ENCODE measurements at places on chromosomes 5 and 9.

DNA sequence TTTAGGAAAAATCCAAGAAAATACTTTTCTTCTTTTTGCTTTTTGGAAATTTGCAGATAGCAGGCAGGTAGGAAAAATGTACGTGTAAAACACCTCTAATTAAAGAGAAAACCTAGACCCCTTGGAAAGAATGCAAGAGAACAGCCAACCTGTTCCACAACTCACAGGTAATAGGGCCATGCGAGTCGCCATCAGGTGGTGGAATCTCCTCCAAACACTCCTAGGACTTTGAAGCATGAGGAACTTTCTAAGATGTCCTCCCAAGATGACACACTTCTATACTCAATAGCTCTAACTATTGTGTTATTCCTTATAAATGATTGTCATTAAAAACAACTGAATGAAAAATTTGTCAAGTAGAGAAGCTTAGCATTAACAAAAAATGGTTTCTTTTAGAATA, 174.0 kb downstream of the TMC1 start:
- H3K27me3 ChIP-seq = peaks cover 2% of the 10 kb centered on the region
- no peaks in the 10 kb centered on the region for H3K36me3 ChIP-seq
- no peaks in the 10 kb centered on the region for H3K4me1 ChIP-seq

- no peaks in the 10 kb centered on the region for H3K4me1 ChIP-seq
- DNase-seq = no peak
- H3K27me3 ChIP-seq = peaks cover 2% of the 10 kb centered on the region
These were observed 449.6 kb upstream of the CHD1 start for GRCh38 chr5:99378443-99378842.

GRCh38 chr5:179241175-179241574, 104.1 kb downstream of the ADAMTS2 start:
- H3K36me3 ChIP-seq = no peaks in the 10 kb centered on the region
- H3K4me1 ChIP-seq = no peaks in the 10 kb centered on the region
- no peak overlapping the region for H3K4me3 ChIP-seq
- DNase-seq = no peak

DNA sequence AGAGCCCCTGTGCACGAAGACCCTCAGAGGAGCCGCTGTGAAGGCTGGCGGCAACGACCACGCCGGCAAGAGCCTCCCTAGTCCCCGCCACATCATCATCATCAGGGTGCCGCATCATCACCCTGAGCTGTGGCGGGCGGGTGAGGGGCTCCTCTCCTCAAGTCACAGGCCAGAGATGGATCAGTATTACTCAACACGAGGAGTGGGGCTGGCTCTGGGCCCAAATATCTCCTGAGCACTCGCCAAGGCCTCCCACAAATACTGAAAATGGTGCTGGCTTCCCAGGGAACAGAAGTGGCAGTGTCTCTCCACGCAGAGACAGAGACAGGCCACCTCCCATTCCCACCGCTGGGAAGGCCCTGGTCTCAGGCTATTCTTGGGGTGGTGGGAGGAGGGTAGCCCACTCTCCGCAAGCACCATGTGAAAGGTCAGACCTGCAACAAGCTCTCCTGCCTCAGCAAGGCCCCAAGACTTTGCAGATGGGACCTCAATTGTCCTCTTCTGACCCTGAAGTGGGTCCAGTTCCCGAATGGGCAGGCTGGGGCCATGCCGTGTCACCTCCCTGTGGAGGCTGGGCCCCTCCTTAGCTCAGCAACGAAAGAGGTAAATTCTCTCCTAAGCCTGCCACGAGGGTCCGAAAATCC, 39.3 kb upstream of the ZNF354A start:
- peaks cover 2% of the 10 kb centered on the region for H3K27me3 ChIP-seq
- H3K36me3 ChIP-seq = no peaks in the 10 kb centered on the region
- no peak for DNase-seq
- no peaks in the 10 kb centered on the region for H3K4me1 ChIP-seq

GRCh38 chr5:169905017-169905416, 75.3 kb downstream of the INSYN2B start:
- no peak for DNase-seq
- no peak overlapping the region for H3K4me3 ChIP-seq
- no peaks in the 10 kb centered on the region for H3K27me3 ChIP-seq
- H3K36me3 ChIP-seq = no peaks in the 10 kb centered on the region
- H3K27ac ChIP-seq = no peak overlapping the region
- peaks cover 26% of the 10 kb centered on the region for H3K4me1 ChIP-seq

GRCh38 chr5:61334868-61335615, 3.0 kb downstream of the ZSWIM6 start:
- peaks cover 18% of the 10 kb centered on the region for H3K4me1 ChIP-seq
- no peak for DNase-seq
- H3K27ac ChIP-seq = no peak overlapping the region
- H3K27me3 ChIP-seq = peaks cover 18% of the 10 kb centered on the region

DNA sequence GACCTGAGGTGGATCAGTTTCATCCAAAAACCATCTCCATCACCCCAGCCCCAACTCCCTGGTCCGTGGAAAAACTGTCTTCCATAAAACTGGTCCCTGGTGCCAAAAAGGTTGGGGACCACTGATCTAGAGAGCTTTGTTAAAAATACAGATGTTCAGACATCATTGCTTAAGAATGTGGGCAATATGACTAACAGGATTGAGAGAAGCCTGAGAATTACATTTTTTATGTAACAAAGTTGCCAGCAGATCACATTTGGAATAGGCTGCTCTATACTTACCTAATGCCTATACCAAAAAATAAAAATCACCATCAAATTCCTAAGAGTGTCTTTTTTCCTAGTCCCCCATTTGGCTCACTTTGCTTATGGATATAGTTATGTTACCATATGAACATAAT, 143.3 kb downstream of the RAPGEF6 start:
- no peak overlapping the region for H3K4me3 ChIP-seq
- peaks cover 52% of the 10 kb centered on the region for H3K36me3 ChIP-seq
- H3K27ac ChIP-seq = no peak overlapping the region
- DNase-seq = no peak

GRCh38 chr5:149133795-149134777, 7.2 kb upstream of the ABLIM3 start:
- no peaks in the 10 kb centered on the region for H3K36me3 ChIP-seq
- H3K27ac ChIP-seq = no peak overlapping the region
- no peak overlapping the region for H3K4me3 ChIP-seq
- no peak for DNase-seq

- peaks cover 42% of the 10 kb centered on the region for H3K36me3 ChIP-seq
- DNase-seq = no peak
- peaks cover 15% of the 10 kb centered on the region for H3K27me3 ChIP-seq
- H3K4me1 ChIP-seq = peaks cover 95% of the 10 kb centered on the region
- peak overlapping the region; percentile 30 for H3K27ac ChIP-seq
- H3K4me3 ChIP-seq = peak overlapping the region; percentile 2
These were observed 3.8 kb downstream of the ZNF622 start for GRCh38 chr5:16461782-16462181.

GRCh38 chr5:105751908-105752307, 1918.8 kb downstream of the EFNA5 start:
- no peak for DNase-seq
- no peak overlapping the region for H3K27ac ChIP-seq
- no peaks in the 10 kb centered on the region for H3K27me3 ChIP-seq

- H3K36me3 ChIP-seq = no peaks in the 10 kb centered on the region
- no peak for DNase-seq
- no peak overlapping the region for H3K27ac ChIP-seq
- H3K4me1 ChIP-seq = no peaks in the 10 kb centered on the region
These were observed 180.0 kb upstream of the IL12B start for GRCh38 chr5:159510282-159510681.

- H3K27me3 ChIP-seq = peaks cover 7% of the 10 kb centered on the region
- H3K27ac ChIP-seq = no peak overlapping the region
- DNase-seq = no peak
- no peaks in the 10 kb centered on the region for H3K36me3 ChIP-seq
- no peak overlapping the region for H3K4me3 ChIP-seq
These were observed 66.2 kb upstream of the CLINT1 start for GRCh38 chr5:157924931-157925729.

DNA sequence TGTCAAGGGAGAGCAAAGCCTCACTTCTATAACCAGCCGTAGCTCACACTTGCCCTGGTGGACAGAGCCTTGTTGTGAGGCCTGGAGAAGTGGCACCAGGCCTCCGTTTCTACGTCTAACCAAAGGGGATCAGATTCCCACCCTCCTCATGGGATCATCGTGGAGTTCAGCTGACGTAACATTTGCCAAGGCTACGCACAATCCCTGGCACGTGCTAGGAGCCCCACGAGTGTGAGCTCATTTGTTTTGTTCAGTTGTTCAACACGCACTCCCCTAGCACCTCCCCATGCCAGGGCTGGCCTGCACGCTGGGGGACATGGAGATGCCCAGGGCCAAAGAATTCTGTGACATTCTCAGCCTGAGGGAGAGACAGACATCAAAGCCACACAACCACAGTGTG, 23.1 kb downstream of the ADGRD2 start:
- DNase-seq = no peak
- H3K27me3 ChIP-seq = peaks cover 4% of the 10 kb centered on the region
- no peaks in the 10 kb centered on the region for H3K4me1 ChIP-seq
- H3K36me3 ChIP-seq = no peaks in the 10 kb centered on the region

DNA sequence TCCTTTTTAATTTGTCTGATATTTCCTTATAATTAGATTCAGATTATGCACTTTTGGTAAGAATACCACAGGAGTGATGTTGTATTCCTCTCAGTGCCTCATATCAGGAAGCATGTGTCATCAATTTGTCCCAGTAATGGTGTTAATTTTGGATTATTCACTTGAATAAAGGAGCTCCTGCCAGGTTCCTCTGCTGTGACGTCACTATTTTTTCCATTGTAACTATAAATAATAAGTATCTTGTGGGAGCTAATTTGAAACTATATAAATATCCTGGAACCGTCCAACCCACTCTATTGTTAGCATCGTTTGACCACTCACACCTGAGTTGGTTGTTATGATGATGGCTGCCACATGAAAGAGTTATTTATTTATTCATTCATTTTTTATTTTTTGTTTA, 107.9 kb downstream of the INVS start:
- H3K4me1 ChIP-seq = peaks cover 10% of the 10 kb centered on the region
- H3K4me3 ChIP-seq = no peak overlapping the region
- no peaks in the 10 kb centered on the region for H3K27me3 ChIP-seq
- no peaks in the 10 kb centered on the region for H3K36me3 ChIP-seq
- H3K27ac ChIP-seq = no peak overlapping the region
- DNase-seq = no peak

- no peaks in the 10 kb centered on the region for H3K4me1 ChIP-seq
- H3K36me3 ChIP-seq = peaks cover 9% of the 10 kb centered on the region
- peaks cover 1% of the 10 kb centered on the region for H3K27me3 ChIP-seq
- no peak for DNase-seq
- no peak overlapping the region for H3K27ac ChIP-seq
These were observed 85.1 kb downstream of the GIN1 start for GRCh38 chr5:103034662-103035392.

- H3K4me3 ChIP-seq = peak overlapping the region; percentile 16
- H3K36me3 ChIP-seq = no peaks in the 10 kb centered on the region
- no peaks in the 10 kb centered on the region for H3K27me3 ChIP-seq
- peaks cover 55% of the 10 kb centered on the region for H3K4me1 ChIP-seq
These were observed 69.3 kb downstream of the MLLT3 start for GRCh38 chr9:20552874-20553557.

DNA sequence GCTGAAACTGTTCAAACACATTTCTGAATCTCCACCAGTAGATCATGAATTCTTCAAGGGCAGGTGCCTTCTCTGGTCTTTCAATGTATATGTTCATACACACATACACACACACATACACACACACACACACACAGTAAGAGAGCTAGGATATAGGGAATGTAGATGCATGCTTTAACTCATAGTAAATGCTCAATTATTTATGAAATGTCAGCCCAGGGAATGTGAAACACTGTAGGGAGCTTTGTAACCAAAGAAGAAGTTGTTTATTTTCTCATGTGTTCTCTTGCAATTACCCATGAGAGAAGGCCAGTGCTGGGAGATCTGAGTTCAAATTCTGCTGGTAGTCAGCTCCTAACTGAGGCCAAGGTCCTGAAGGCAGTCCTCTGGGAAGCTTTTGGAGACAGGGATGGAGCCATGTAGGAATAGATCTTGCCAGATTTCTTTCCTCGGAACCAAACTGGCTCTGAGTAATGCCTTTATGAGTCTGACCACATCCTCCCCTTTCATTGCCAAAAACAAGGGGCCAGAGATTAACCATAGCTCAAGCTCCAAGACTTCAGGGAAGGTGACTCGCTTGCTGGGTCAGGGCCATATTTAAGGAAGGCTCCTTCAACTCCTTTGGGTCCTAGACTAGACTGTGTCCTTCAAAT, 487.0 kb upstream of the TNC start:
- no peaks in the 10 kb centered on the region for H3K4me1 ChIP-seq
- no peak overlapping the region for H3K4me3 ChIP-seq
- H3K27me3 ChIP-seq = no peaks in the 10 kb centered on the region
- H3K36me3 ChIP-seq = no peaks in the 10 kb centered on the region
- H3K27ac ChIP-seq = no peak overlapping the region

- DNase-seq = no peak
- H3K4me1 ChIP-seq = no peaks in the 10 kb centered on the region
- no peaks in the 10 kb centered on the region for H3K27me3 ChIP-seq
These were observed 109.5 kb upstream of the COL5A1 start for GRCh38 chr9:134532084-134532483.

DNA sequence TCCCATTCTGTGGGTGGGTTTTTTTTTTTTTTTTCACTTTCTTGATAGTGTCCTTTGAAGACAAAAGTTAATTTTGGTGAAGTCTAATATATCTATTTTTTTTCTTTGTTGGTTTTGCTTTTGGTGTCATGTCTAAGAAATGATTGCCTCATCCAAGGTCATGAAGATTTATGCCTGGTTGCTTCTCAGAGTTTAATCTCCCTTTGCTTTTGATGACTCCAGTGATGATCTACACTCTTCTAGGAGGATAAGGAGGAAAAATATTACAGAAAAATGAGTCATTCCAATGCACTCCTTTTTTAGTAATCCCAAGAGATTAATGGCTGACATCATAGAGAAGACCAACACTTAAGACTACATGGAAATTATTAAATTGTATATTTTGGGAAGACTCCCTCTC, 79.7 kb upstream of the ICE1 start:
- H3K27me3 ChIP-seq = no peaks in the 10 kb centered on the region
- H3K4me1 ChIP-seq = peaks cover 13% of the 10 kb centered on the region
- H3K27ac ChIP-seq = no peak overlapping the region
- H3K4me3 ChIP-seq = no peak overlapping the region
- no peaks in the 10 kb centered on the region for H3K36me3 ChIP-seq

- H3K36me3 ChIP-seq = no peaks in the 10 kb centered on the region
- no peak for DNase-seq
- H3K4me3 ChIP-seq = no peak overlapping the region
- H3K4me1 ChIP-seq = no peaks in the 10 kb centered on the region
- H3K27me3 ChIP-seq = no peaks in the 10 kb centered on the region
These were observed 69.4 kb upstream of the ADAMTSL1 start for GRCh38 chr9:18404434-18405029.

DNA sequence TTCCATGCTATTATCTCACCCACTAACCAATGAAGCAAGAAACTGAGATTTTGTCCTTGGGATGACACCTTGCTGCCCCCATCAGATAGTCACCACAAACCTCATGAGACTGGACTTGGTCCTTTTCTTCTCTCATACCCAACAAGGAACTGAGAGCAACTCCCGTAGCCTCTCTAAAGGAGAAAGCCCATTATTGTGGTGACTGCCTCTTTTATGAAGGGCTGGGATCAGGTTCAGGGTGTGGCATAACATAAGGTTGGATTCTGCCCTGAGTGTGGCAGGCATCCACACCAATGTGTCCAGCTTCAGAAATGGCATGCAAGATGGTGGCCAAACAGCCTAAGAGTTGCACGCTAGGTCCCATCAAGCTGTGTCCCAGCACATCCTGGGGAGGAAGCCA, 1.3 kb upstream of the ACTL7A start:
- H3K4me3 ChIP-seq = no peak overlapping the region
- no peaks in the 10 kb centered on the region for H3K4me1 ChIP-seq
- H3K27ac ChIP-seq = no peak overlapping the region

- H3K36me3 ChIP-seq = peaks cover 32% of the 10 kb centered on the region
- no peak overlapping the region for H3K27ac ChIP-seq
- no peaks in the 10 kb centered on the region for H3K27me3 ChIP-seq
These were observed 55.1 kb downstream of the LOX start for GRCh38 chr5:122022966-122023365.
